ENCODE measurements at places on chromosomes 12 and 14.
A peak's percentile ranks its signal among the peaks of the same experiment; 100 is the strongest.

- DNase-seq: no peak
These were observed 873.5 kb upstream of the LRFN5 start for GRCh38 chr14:40733206-40733605.

DNA sequence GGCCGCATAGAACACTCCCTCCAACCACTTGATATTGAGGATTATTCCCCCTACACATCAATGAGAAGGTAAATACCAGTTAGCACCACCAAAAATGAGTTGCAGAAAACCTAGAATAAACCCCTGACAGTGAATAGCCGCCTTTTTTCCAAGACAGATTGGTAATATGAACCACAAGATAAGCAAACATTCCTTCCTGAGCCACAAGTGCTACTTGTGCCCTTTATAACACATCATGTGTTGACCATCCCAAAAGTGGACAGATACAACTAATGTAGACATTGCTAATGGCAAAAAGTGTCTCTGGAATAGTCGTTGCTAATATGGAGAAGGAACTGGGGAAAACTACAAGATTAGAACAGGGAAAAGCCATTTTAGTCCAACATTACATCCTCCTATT is 17.2 kb downstream of the NOXRED1 start:
- no peak for DNase-seq

- DNase-seq: no peak
These were observed 387.9 kb downstream of the SYT1 start for GRCh38 chr12:79252358-79253075.

DNA sequence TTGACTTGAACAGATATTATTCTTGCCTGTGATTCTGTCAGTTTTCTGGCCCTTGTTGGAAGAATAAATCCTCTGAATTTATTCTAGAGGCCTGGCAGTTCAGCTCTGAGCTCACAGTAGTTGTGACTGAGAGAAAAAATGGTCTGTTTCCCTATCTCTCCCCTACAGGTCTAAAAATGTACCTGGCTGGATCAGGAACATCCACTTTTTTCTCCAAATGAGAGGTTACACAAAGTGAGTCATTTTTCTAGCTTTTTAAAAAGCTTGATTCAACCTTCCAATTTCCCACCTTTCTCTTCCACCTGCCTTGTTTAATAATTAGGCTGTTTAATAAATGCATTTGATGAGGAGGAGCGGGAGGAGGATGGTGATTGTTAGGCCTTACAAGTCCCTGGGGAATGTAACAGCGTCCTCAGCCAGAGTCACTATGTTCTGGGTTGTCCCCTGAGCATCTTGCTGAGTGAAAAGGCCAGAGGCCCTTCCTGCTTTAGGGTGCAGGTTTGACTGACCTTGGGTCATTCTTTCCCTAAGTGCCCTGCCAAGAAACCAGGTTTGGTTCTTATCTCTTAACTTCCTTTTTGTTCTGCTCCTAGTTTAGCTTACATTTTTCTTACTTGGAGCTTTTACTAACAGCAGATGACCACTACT is 91.7 kb upstream of the FUT8 start:
- no peak for DNase-seq

DNA sequence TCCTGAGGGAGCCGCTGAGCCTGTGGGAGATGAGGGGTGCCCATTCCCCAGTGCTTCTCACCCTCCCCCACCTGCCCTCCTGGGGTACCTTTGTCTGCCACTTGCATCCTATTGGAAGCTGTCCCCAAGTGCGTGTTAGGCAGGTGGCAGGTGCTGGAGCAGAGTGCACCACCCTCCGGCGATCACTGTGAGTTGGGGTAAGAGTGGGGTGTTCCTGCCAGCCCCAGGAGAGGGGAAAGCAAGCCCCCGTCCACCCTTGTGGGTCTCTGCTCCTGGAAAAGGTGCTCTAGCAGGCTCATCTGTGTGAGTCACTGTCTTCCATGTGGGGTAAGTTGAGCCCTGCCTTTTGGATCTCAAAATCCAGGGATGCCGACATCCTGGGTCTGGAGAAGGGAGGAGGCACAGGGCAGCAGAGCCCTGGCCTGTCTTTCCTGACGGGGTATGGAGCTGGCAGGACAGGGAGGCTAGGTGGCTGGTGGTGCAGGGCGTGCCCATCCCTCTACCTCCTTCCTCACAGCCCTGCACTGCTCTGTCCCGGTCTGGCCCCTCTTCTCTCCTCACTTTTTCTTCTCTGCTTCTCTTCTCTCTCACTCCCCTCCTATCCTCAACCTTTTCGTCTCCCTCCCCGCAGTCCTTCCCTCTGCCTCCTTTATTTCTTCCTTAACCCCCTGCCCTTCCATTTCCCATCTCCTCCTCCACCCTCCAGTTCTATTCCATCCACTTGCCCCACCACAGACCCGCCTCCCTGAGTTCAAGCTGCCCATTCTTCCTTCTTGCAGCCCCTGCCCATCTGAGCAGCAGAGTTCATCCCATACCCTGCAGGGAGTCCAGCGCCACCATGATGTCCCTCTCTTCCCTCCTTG is 20.1 kb upstream of the KRT7 start:
- no peak for DNase-seq

DNA sequence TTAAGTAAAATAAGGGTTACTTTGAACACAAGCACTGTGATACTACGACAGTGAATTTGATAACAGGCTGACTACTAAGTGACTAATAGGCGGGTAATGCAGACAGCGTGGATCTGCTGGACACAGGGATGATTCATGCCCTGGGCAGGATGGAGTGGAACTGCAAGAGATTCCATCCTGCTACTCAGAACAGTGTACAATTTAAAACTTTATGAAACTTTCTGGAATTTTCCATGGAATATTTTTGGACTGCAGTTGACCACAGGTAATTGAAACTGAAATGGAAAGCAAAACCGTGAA is 46.0 kb downstream of the YEATS4 start:
- no peak for DNase-seq

- DNase-seq: peak; percentile 60
These were observed 39.2 kb upstream of the PLXNC1 start for GRCh38 chr12:94109160-94109559.

DNA sequence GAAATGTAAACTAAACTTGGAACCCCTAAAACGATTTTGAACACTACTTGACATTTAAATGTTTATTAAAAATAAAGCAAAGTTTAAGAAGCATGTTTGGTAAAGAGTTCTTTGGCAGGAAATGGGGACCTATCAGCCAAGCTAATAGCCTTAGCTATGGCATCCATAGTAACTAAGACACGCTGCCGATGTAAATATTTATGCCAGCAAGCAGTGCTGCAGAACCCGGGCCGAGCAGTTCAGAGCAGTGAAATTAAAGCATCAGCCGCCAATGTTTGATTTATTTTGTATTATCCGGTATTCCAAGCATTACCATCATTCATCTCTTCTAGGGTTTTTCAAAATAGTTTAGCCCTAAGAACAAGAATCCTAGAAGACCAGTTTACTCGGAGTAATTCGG is 61.6 kb downstream of the PPP2R5C start:
- DNase-seq: no peak
